CD8-positive, alpha-beta memory T cell (primary cell): ENCODE measurements at places on chromosomes 3 and 15. TPM values are rescaled to one million over a fixed set of nuclear protein-coding genes. Genes with fewer than 3 reads are reported as not detected.

Gene ACP3
- total RNA-seq: not detected

GRCh38 chr3:185851046-185851445 lies 26.2 kb upstream of the IGF2BP2 start:
- no peaks in the 10 kb centered on the region for H3K36me3 ChIP-seq
- no peak overlapping the region for H3K27ac ChIP-seq
- no peaks in the 10 kb centered on the region for H3K27me3 ChIP-seq
- no peaks in the 10 kb centered on the region for H3K4me1 ChIP-seq
- DNase-seq: no peak

DNA sequence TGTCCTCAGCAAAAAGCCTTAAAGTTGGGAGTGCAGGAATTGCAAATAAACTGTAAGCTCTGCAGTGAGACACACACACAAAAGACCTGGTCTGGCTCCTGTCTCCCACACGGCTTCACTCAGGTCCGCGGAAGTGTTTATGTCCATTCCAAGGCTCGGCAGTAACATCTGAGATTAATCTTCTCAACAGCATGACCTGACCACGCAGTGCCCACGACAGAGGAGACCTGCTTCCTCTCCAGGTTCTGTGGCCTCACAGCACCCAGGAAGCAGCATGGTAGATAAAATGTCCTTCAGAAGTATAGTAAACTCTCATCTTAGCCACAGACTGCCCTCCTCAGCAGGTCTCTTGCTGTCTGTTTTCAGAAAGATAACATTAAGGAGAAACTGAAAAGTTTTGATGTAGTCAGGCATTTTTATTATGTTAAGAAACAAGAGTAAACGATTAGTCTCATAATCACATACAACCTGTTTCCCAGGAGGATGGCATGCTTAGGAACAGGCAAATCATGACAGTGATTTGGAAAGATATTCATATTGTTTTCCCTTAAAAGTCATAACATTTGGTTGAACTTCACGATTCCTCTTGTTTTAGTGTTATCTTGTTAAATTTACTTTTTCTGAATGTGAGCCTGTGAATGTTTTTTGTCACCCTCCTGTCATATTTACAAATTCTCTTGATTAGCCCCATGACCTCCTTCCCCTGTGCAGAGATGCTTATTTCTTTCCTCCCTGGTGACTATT lies 34.6 kb downstream of the CD200R1L start:
- no peaks in the 10 kb centered on the region for H3K4me1 ChIP-seq
- H3K27ac ChIP-seq: no peak overlapping the region
- H3K36me3 ChIP-seq: no peaks in the 10 kb centered on the region
- DNase-seq: no peak

DNA sequence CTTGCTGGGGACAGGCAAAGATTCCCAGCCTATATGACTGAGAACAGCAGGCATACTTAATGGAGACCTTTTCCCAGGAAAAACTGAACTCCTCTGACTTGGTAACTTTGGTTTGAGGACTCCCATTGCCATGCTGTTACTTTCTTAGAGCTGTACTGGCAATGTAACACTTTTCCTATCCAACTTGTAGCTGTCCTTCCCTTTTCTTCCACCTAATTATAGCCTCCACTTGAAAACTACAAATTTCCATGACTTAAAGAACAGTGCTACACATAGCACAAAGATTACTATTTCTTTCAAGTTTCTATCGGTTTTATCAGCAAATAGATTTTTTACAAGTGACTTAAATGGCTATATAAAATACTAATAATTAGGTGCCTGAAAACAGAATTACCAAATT lies 116.9 kb downstream of the GSK3B start:
- no peaks in the 10 kb centered on the region for H3K27me3 ChIP-seq
- no peaks in the 10 kb centered on the region for H3K4me1 ChIP-seq
- no peaks in the 10 kb centered on the region for H3K36me3 ChIP-seq
- no peak overlapping the region for H3K27ac ChIP-seq

DNA sequence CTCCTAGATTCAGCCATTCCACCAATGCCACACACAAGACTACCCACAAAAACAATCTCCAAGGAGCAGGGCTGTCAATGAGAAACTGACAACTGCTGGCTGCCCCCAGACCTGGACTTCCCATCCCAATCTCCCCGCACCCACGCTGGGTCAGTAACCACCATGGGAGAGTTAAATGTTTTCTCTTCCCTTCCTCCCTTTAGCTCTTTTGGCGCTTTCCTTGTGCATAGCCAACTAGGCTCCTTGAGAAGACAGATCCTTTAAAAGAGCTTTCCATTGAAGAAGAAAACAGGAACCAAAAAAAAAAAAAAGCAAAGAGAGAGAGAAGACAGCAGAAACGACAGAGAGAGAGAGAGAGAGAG lies 8.3 kb downstream of the BCL6 start:
- H3K4me3 ChIP-seq: no peak overlapping the region
- H3K4me1 ChIP-seq: peaks cover 21% of the 10 kb centered on the region
- H3K27me3 ChIP-seq: no peaks in the 10 kb centered on the region
- no peaks in the 10 kb centered on the region for H3K36me3 ChIP-seq

Gene PPP1R14D
- total RNA-seq: not detected

Gene CDHR4
- total RNA-seq: not detected

Gene RAB27A
- total RNA-seq: 187 TPM

- no peak for DNase-seq
- H3K4me1 ChIP-seq: no peaks in the 10 kb centered on the region
- no peak overlapping the region for H3K27ac ChIP-seq
- no peaks in the 10 kb centered on the region for H3K27me3 ChIP-seq
- no peak overlapping the region for H3K4me3 ChIP-seq
- no peaks in the 10 kb centered on the region for H3K36me3 ChIP-seq
Measured at GRCh38 chr3:17782751-17783150, 40.3 kb upstream of the TBC1D5 start.

GRCh38 chr15:81785679-81786078 lies 260.1 kb downstream of the MEX3B start:
- no peak overlapping the region for H3K4me3 ChIP-seq
- H3K27me3 ChIP-seq: no peaks in the 10 kb centered on the region
- no peak for DNase-seq
- H3K4me1 ChIP-seq: no peaks in the 10 kb centered on the region
- H3K27ac ChIP-seq: no peak overlapping the region

GRCh38 chr3:9087831-9088413 lies 124.7 kb upstream of the RAD18 start:
- H3K27me3 ChIP-seq: no peaks in the 10 kb centered on the region
- no peaks in the 10 kb centered on the region for H3K4me1 ChIP-seq
- H3K27ac ChIP-seq: no peak overlapping the region

DNA sequence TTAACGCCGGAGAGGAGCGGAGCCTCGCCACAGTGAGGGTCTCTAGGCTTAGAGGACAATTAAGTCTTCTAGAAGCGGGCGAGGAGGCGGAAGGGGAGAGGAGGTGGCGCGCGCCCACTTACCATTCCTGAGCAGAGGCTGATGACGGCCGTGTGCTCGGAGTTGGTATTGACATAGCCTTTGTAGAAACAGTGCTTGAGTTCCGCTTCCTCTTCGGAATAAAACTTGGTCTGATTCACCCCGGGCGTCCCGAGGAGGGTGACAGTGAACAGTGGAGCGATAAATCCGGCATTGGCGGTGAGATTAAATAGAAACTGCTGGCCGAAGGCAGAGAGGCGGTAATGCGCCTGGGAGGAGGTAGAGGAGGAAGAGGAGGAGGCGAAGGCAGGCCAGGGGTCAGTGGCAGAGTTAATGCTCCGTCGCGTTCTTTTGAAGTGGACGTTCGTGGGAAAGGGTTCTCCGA lies 1.3 kb downstream of the ADAMTS9 start:
- no peak overlapping the region for H3K27ac ChIP-seq
- no peak overlapping the region for H3K4me3 ChIP-seq
- no peaks in the 10 kb centered on the region for H3K27me3 ChIP-seq
- H3K4me1 ChIP-seq: no peaks in the 10 kb centered on the region
- H3K36me3 ChIP-seq: no peaks in the 10 kb centered on the region
- no peak for DNase-seq

Gene IQGAP1
- 176 TPM for total RNA-seq

- H3K36me3 ChIP-seq: no peaks in the 10 kb centered on the region
- peak overlapping the region; percentile 70 for H3K27ac ChIP-seq
- DNase-seq: no peak
- no peak overlapping the region for H3K4me3 ChIP-seq
- no peaks in the 10 kb centered on the region for H3K27me3 ChIP-seq
Measured at GRCh38 chr3:170777564-170777926, 92.5 kb downstream of the RPL22L1 start.

DNA sequence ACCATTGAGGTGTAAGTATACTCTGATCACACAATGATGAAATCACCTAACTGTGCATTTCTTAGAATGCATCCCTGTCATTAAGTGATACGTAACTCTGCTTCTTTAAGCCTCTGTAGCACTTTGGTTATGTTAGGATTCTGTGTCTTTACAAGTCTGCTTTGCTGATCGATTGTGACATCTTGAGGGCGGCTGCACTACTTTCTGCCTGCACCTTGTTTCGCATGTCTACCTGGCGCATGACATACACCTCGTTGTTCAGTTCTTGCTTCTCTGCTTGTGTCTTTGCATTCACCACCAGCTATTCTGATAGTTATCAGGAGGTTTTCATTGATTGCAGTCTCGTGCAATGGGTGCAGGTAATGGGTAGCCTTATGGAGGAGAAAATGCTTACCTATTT lies 32.7 kb downstream of the IGF1R start:
- H3K4me1 ChIP-seq: peaks cover 11% of the 10 kb centered on the region
- no peaks in the 10 kb centered on the region for H3K27me3 ChIP-seq
- H3K27ac ChIP-seq: no peak overlapping the region
- no peak for DNase-seq
- H3K36me3 ChIP-seq: no peaks in the 10 kb centered on the region
- no peak overlapping the region for H3K4me3 ChIP-seq

DNA sequence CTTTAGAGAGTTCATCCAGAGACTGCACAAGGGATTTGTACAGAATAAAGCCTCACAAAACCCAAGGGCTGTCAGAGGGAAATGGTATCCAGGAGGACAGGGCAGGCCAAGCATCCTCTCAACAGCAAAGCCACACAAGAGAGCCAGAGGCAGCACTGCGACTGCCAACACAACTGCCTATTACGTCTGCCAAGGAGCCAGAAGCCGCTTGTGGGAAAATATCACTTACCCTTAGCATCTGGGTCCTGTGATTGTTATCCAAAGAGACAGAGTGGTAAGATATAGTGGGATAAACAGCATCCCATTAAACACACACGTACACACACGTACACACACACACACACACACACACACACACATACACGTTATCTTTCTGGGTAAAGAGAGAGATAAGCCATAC lies 618.3 kb upstream of the AGTR1 start:
- H3K27me3 ChIP-seq: no peaks in the 10 kb centered on the region
- H3K4me1 ChIP-seq: no peaks in the 10 kb centered on the region
- no peak overlapping the region for H3K27ac ChIP-seq
- no peak for DNase-seq
- no peaks in the 10 kb centered on the region for H3K36me3 ChIP-seq

Gene XCR1
- total RNA-seq: not detected

DNA sequence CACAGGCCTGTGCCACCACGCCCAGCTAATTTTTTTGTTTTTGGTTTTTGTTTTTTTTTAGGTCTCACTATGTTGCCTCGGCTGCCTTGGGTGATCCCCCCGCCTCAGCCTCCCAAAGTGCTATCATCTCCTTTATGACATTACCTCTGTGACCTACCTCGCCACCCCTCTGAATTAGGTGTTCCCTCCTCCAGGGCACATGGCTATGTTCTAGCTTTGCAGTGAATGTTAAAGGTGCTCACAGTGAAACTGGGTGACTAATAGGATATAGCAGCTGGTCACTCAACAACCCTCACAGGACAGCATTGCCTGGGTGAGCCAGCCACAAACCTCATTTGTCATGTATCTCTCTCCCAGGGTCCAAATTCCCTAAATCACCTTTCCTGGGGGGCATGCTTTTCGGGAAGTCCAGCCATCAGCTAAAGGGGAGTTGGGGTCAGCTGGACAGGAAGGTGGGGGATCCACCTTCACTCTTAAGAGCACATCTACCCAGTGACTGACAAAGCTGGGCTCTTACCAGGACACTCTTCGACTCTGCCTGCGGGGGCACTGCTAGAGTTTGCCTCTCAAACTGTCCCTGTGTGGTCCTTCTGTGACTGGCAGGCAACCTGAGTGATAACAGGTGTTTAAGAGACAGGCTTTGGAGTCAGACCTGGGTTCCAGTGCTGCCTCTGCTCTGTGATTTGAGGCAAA lies 1.6 kb upstream of the TTLL3 start:
- H3K27me3 ChIP-seq: no peaks in the 10 kb centered on the region
- H3K27ac ChIP-seq: peak overlapping the region; percentile 71
- H3K4me3 ChIP-seq: peak overlapping the region; percentile 63
- peaks cover 28% of the 10 kb centered on the region for H3K4me1 ChIP-seq

DNA sequence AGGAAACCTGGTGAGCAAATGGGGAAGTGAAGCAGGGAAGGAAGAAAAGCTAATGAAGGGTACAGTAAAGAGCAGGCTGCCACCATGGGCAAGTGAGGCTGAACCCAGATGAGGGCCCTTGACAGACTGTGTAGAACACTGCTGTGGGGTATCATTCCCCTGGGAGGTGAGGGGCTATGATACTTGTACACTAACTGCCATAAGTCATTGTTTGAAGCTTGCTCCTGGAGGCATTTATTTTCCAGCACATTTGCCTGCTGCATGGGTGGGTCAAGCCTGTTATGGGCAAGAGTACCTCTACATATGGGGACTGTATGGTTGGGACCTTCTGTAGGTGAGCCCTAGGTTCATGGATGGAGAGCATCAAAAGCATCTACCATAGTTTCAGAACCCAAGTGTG lies 57.4 kb downstream of the POMGNT2 start:
- H3K27ac ChIP-seq: no peak overlapping the region
- no peak for DNase-seq
- H3K4me3 ChIP-seq: no peak overlapping the region
- H3K36me3 ChIP-seq: no peaks in the 10 kb centered on the region
- no peaks in the 10 kb centered on the region for H3K4me1 ChIP-seq

Gene SUMF1
- total RNA-seq: 12.1 TPM

Gene SAMD7
- total RNA-seq: not detected

Gene CIB2
- 2.3 TPM for total RNA-seq

GRCh38 chr3:182725372-182726251 lies 67.7 kb upstream of the ATP11B start:
- no peaks in the 10 kb centered on the region for H3K27me3 ChIP-seq
- no peaks in the 10 kb centered on the region for H3K36me3 ChIP-seq
- no peak overlapping the region for H3K4me3 ChIP-seq
- no peak for DNase-seq
- no peak overlapping the region for H3K27ac ChIP-seq

DNA sequence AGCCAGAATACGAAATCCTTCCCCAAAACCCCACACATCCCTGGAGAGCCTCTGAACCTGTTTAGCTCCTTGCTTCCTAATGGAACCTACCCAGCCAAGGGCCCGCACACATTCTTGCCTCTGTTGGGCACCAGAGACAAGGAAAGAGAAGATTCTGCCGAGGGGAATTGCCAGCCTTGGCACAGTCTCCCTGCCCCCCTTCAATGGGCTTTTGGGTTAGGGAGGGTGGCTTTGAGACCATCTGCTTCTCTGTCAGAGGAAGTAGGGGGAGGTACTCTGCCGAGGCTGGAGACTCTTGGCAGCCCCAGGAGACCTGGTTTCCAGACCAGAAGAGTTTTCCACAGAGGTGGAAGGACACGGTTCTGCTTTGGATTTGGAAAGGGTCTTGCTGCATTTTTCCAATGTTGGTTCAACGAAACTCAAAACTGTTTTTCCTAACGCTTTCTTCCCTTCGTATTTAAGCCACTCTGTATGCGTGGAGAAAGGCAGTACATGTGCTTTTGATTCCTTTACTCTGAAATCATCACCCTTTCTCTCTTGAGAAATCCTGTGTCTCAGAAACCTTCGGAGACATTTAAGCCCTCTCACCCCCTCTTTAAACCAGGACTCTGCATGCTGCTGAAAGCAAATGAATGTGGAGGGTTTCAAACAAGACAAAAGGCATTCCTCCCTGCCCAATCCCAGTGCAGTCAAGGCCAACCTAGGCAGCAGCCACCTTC lies 78.8 kb upstream of the PRR23C start:
- no peak for DNase-seq
- no peaks in the 10 kb centered on the region for H3K27me3 ChIP-seq
- no peaks in the 10 kb centered on the region for H3K4me1 ChIP-seq
- no peaks in the 10 kb centered on the region for H3K36me3 ChIP-seq
